Muscle of back (tissue), 13 donors: ENCODE measurements at places on chromosomes 16 and 17. TPM values are rescaled to one million over a fixed set of nuclear protein-coding genes. Genes with fewer than 3 reads are reported as not detected.

Gene HSPB9
- polyA plus RNA-seq: not detected

Gene LPO
- polyA plus RNA-seq: 0.17 TPM

Gene GPT2
- 33.5 TPM for polyA plus RNA-seq

Gene CDRT15
- 0.91 TPM for polyA plus RNA-seq

Gene IRF8
- polyA plus RNA-seq: 6.0 TPM

Gene PIK3R5
- polyA plus RNA-seq: 0.93 TPM

DNA sequence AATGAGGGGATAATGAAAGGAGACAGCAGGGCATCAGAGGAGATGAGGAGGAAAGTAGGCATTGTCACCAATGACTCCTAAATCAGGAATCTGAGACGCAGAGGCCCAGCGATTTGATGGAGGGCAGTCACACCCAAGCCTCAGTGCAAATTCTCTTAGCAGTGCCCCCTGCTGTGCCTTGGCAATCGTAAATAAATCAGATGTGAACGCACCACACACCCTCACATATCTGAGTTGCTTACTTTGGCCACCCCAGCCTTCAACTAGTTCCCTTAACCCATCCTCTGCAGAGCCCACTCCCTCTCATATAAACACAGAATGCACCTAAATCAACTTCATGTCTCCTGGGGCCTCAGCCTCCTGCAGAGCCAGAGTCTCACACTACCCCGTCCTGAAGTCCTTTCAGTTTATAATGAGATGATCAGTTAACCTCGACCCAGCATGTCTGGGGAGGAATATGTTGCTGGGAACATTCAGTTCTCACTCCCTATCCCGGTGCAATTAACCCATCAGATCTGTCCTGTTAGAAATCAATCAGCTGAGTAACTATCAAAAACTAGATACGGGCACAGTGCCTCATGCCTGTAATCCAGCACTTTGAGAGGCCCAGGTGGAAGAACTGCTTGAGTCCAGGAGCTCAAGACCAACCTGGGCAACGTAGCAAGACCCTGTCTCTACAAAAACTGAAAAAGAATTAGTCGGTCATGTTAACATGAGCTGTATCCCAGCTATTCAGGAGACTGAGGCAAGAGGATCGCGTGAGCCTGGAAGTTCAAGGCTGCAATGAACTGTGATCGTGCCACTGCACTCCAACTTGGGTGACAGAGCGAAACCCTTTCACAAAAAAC is 78.4 kb downstream of the SLC39A11 start:
- DNase-seq: no peak

DNA sequence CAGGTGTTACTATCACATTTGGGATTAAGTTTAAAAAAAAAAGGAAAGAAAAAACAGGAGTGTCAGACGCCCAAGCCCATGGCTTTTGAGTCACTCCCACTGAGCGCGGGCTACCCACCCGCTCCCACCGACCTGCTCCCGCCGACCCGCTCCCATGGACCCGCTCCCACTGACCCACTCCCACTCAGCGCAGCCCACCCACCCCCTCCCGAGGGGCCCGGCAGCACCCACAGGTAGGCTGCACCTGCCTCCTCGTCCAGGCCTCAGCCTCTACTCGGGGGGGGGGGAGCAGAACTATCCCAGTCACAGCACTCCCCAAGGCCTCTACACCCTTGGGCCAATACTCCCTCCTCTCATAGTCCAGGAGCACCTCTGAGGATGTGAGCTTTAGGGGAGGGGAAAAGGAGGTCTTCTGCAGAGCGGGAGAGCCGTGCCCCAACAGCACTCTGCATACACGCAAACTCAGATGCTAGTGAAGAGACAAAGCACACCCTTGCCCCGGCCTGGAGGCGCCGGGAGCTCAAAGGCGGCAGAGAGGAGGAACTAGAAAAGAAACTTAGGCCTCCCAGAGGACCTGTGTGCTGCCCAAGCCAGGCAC is 2.9 kb downstream of the CLUH start:
- no peak for DNase-seq

DNA sequence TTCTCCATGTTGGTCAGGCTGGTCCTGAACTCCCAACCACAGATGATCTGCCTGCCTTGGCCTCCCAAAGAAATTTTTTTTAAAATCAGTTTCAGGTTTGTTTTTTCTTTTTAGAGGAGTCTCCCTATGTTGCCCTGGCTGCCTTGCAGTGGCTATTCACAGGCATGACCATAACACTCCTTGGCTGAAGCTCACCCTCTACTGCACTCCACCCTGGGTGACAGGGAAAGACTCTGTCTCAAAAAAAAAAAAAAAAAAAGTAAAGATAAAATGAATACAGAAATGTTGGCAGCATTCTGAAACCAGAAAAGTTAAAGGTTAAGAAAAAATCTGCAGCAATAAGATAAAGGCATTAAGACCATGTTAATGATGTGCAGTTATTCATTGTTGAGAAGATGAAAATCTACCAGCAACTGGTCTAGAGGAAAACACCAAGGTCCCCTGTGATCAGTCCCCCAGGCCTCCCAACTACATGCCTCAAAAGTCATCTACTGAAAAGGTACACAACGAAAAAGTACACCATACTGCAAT is 15.1 kb downstream of the YWHAE start:
- DNase-seq: no peak

DNA sequence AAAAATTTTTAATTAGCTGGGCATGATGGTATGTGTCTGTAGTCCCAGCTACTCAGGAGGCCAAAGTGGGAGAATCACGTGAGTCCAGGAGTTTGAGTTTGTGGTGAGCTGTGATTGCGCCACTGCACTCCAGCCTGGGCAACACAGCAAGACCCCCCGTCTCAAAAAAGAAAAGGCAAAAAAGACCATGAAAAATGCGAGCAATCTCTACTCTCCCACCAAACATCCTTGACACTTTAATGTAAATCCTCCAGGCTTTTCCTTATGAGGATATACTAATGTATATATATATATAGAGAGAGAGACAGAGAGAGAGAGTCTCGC is 28.1 kb downstream of the MMP15 start:
- DNase-seq: no peak

- DNase-seq: no peak
Measured at GRCh38 chr16:66164581-66165247, 201.8 kb upstream of the CDH5 start.

DNA sequence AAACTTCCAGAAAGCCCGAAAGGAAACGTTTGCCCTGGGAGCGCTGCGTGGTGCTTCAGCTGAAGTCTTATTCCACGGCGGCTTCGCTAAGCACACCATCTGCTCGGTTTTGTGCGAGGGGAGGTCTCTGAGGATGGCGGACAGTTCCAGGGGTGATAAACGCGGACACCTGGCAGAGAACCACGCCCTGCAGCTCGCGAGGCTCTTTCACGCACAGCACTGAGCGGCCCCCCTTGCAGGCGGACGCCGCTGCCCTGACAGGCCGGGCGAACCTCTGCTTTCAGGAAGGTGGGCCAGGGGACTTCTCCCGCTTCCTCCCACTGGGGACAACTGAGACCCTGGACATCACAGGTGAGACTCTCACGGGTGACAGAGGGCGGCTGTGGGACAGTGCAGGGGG is 3.7 kb downstream of the MVD start:
- no peak for DNase-seq

GRCh38 chr17:56629531-56630075 is 36.1 kb downstream of the NOG start:
- peak; percentile 43 for DNase-seq

DNA sequence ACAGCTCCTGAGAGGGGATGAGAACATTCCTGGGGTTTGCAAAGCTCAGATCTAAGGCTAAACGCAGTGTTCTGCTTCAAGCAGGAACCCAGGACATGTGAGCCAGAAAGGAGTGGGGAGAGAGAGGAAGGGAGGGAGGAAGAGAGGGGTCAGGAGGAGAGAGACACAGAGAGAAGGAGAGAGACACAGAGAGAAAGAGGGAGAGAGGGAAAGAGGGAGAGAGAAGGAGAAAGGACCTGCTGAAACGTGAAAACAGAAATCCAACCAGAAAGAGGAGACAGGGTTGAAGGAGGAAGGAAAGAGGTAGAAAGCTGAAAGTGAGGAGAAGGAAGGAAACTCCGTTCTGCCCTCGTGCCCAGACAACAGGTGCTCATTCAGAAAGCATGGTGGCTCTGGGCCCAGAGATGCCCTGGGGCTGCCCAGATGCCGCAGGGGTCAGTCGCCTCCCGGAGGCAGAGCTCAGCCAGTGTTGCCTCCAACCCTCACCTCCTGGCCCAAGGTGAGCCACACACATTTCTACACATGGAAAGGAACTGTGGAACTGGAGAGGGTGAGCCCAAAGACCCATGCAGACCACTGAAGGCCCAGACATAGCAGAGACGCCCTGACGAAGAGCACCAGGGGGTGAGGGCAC is 49.0 kb upstream of the ENPP7 start:
- no peak for DNase-seq

GRCh38 chr16:22945361-22945760 is 131.4 kb downstream of the HS3ST2 start:
- no peak for DNase-seq

GRCh38 chr17:46854948-46855347 is 3.6 kb downstream of the WNT9B start:
- DNase-seq: no peak

DNA sequence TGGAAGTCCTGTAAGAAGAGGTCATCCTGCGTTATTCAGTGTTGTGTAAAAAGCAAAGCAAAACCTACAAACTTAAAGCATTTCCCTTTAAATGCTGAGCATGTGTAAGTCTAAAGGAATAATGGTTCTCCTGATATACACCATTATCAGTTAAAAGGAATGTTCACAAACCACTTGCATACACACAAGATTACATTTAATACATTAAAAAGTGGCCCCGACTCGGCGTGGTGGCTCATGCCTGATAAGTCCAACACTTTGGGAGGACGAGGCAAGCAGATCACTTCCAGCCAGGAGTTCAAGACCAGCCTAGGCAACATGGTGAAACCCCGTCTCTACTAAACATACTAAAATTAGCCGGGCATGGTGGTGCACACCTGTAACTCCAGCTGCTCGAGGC is 30.5 kb downstream of the CPPED1 start:
- DNase-seq: no peak

GRCh38 chr16:1030473-1030901 is 42.1 kb upstream of the SSTR5 start:
- no peak for DNase-seq

DNA sequence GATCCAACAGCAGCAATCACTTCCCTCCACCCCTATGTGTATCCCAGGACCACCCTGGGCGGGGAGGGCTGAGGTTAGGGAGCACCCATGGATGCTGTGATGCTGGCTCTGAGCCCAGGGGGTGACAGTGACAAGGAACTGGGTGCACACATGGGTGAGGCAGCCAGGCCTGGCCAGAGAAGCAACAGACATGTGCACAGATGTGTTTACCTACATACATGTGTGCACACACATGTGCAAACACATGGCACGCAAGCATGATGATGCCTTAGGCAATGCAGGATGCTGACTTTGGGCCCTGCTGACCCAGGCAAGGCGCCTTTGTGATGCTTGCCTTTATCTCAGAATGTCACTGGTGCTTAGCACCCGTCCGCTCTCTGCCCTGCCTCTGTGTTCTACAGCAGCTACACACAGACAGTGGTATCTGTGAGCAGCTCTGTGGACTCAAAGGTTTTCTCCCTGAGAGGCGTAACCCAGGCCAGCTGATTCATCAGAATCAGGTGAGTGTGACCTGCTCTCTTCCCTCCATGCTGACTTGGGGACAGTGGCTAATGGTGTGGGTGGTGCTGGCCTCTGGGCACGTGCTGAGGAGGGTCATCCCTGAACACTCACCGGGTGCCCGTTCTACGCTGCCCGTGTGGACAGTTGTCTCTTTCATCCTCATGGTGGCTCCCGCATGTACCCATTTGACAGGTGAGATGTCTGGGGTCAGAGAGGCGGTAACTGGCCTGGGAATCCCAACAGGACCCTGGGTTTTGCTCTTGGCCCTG is 38.5 kb upstream of the KSR1 start:
- DNase-seq: no peak

GRCh38 chr17:604765-605164 is 109.9 kb downstream of the VPS53 start:
- peak; percentile 56 for DNase-seq
